ENCODE measurements at places on chromosomes 11 and 22.

- no peak for DNase-seq
Observed at GRCh38 chr22:35307372-35307771, 7.7 kb downstream of the TOM1 start.

DNA sequence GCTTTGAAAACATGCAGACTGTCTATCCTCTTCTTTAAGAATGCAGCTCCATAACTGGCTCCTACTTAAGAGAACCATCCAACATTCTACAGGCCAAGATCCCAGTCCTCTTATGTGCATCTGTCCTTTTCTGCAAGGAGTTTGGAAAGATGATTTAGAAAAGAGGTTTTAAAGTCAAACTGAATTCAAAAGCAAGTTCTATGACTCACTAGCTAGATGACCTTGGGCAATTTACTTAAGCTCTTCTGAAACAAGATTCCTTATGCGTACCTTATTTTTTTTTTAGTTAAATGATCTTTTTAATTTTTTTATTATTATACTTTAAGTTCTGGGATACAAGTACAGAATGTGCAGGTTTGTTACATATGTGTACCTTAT is 29.2 kb downstream of the GUCY1A2 start:
- no peak for DNase-seq

- DNase-seq = peak; percentile 26
Observed at GRCh38 chr11:43868852-43869567, 11.6 kb upstream of the ALKBH3 start.

DNA sequence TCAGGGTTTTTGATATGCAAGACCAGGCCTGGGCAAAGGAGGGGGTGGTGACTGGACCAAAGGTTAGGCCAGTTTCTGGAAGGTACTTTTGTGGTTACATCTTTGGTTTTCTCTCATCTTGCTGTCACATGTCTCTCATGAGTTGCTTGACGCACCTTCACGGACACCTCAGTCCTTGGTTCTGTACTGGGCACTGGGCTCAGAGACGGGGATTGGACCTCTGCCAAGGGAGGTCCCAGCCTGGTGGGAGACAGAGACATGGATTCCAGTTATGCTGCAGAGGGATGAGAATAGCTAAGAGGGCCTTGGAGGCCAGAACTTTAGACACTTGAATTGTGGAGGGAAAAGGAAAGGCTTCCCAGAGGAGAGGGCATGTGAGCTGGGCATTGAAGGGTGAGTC is 1.7 kb downstream of the USP35 start:
- no peak for DNase-seq

DNA sequence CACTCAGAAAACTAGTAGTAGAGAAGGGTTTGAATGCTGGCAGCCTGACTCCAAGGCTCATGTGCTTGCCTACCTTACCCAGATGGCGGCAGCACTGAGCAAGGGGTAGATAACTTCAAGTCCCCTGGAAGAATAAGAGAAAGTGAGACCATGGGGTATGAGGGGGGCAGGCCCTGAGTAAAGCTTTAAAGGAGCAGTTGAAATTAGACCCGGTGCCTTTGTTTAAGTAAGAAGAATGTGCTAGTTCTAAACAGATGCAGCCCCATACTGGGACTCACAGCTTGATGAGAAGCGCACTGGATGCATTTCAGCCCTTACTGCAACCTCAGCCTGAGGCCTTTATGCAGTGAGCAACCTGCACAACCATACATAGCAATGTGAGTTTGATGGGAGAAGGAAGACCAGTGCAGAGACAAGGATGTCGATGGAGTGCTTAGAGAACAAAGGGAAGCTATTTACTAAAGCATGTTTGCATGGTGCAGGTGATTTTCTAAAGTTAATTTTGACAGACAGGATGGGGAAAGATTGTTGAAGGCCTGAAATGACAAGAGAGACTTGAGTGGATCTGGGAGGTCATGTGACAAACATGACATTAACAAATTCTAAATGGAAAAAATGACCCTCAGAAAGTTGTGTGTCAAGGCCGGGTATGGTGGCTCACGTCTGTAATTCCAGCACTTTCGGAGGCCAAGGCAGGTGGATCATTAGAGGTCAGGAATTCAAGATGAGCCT is 27.1 kb upstream of the TMA7B start:
- DNase-seq = peak; percentile 14

DNA sequence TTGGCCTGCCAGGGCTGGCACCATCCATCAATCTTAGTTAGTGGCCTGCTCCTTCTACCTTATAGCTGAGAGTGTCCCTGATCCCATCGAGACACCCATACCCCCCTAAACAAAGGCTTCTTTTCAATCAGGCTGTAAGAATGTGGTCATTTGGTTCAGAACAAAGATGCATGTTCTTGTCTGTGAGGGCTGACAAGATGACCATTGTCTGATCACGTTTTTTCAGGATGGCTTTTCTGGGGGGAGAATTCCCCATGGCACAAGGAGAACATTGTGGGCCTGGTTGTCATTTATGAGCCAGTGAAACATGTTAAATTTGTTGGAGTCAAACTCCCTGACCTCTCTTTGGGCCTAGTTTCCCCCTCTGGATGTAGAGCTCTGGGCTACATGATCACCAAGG is 160.4 kb downstream of the INSC start:
- no peak for DNase-seq

- no peak for DNase-seq
Observed at GRCh38 chr11:4809246-4809645, 5.1 kb upstream of the OR52R1 start.

DNA sequence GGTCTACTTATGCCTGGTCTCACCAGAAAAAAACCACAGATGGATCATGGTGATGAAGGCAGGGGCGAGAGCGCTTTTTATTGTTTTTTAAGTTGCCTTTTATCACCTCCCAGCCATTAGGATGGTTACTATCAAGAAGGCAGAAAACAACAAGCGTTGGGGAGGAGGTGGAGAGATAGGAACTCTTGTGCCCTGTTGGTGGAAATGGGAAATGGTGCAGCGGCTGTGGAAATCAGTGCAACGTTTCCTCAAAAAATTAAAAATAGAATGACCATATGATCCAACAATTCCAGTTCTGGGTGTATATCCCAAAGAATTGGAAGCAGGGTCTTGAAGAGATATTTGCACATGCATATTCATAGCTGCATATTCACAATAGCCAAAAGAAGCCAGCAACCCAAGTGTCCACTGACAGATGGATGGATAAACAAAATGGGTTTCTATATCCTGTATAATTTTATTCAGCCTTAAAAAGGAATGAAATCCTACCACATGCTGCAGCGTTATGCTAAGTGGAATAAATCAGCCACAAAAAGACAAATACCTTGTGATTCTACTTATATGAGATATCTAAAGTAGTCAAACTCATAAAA is 20.5 kb upstream of the ACRV1 start:
- no peak for DNase-seq

GRCh38 chr11:76772783-76773106 is 10.4 kb upstream of the TSKU start:
- DNase-seq = no peak

DNA sequence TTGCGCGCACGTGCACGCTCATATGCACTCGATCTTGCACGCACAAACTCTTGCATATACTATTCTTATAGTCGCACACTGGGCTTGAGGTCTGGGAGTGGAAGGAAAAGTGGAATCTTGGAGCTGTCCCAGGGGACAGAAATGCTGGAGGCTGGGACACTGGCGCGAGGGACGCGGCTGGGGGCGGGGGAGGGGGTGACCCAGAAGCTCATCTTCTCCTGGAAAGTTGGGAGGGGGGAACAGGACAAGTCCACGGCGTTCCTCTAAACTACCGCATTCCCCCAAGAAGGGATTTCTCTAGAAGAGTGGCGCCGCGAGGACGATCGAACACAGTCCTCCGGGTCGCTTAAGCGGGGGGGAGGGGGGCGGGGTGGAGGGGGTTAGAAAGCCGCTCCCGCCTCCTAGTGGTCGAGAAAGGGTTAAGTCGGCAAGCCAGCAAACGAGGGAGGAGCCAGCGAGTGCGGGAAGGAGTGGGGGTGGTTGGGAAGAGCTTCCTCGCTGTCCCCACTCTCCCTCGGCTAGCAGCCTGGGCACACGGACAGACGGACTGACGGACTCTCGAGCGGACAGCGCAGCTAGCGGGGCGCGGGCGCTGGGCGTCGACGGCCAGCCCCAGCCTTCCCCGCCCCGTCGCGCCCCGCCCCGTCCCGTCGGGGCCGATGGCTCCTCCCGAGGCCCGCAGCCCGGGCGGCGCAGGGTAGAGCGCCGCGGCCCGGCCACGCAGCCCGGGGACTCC is at the start of gene RTN4RL2:
RTN4RL2 (plus strand) TSS at position 507 of the 736 bp plus-strand sequence. CDS start 338 bp downstream, outside the sequence.
- DNase-seq = peak; percentile 35

DNA sequence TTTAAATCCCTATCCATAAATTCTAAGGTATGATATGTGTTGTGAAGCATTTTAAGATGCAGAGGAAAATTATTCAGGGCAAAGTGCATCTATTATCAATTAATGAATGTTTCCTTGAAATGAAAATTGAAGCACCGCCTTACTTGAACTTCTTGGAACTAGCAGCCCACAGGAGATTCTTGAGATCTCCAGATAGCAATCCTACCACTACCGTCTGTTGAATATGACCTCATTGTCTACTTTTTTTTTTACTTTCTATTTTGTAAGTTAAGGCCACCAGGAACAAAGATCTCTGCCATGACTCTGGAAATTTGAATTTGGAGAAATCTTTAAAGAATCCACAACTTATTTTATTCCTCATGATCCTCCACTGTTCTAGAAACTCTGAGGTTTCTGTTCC is 808.7 kb downstream of the KCNA4 start:
- DNase-seq = no peak

DNA sequence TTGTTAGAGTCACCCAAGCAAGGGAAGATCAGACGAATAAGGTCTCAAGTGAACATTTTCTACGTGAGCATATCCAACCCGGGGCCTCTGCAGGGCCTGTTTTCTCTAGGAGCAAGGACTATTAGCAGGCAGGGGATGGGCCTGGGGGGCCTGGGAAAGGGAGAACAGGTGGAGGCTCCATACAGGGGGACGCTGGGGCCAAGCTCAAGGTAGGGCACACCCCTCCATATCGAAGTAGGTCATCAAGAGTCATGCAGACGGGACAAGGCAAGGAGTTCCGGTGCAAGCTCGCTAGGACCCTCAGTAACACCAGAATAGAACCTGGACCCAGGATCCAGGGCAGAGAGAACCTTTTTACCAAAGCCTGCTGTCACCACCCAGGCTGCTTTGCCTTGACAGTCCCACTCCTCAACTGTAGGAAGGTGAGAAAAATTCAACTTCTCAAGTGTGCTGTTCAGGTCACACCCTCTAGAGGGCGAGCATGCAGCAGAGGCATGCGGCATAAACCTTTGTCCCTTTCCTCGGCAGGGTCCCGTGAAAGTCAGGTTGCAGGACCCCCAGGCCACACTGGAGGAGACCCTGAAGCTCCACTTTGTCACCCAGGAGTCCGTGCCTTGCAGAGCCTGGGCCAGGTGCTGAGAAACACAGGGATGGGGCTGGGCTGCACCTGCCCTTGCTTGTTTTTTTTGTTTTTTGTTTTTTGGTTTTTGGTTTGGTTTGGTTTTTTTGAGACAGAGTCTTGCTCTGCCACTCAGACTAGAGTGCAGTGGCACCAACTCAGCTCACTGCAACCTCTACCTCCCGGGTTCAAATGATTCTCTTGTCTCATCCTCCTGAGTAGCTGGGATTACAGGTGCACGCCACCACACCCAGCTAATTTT is 8.6 kb upstream of the APOBEC3B start:
- DNase-seq = peak; percentile 56

GRCh38 chr11:65588199-65589054 is 7.2 kb downstream of the KCNK7 start:
- no peak for DNase-seq

DNA sequence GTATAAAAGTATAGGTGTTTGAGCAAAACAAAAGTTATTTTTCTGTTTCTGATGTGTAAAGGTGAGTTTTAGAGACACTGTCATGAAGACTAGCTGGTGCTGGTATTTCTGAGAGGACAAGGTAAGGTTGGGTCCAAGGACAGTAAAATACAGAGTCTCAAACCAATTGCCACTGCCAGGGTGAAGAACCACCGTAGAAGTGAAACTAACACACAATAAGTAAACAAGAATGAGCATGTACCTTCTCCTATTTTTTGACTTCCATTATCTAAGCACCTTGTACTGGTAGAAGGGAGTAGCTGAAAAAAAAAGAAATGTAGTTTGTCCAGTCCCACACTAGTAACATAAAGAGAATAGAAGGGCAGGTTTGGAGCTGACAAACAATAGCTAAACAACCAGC is 117.3 kb downstream of the TTC28 start:
- DNase-seq = no peak

GRCh38 chr22:17797721-17798559 is 23.7 kb upstream of the BID start:
- DNase-seq = no peak

DNA sequence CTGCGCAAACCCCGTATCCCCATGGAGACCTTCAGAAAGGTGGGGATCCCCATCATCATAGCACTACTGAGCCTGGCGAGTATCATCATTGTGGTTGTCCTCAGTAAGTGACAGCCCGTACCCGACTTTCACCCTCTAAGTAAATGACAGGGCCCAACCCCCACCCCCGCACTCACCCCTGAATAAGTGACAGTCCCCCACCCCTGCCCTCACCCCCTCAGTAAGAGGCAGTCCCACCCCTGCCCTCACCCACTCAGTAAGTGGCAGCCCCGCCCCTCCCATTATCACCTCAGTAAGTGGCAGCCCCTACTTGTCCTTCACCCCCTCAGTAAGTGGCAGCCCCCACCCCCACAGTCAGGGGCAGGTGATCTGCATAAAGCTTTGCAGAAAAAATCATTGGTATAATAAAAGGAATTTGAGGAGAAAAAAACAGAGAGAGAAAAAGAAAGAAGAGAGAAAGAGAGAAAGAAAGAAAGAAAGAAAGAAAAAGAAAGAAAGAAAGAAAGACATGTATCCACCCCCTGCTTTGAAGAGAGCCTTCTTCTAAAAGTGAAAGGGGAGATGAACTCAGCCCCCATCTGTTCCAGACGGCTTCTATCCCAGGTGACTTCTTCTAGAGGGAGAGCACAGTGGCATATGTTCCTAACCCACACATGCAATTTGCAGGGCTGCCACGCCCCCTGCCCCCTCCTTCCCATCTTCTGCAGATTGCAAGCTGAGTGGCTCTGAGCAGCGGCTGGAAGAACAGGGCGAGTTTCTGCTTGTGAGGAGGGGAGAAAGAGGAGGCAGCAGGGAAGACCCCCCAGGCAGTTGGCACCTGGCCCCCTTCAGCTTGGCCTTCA is 12.5 kb upstream of the SMIM35 start:
- DNase-seq = peak; percentile 68

- no peak for DNase-seq
Observed at GRCh38 chr22:46739094-46739870, 1.2 kb upstream of the CERK start.

DNA sequence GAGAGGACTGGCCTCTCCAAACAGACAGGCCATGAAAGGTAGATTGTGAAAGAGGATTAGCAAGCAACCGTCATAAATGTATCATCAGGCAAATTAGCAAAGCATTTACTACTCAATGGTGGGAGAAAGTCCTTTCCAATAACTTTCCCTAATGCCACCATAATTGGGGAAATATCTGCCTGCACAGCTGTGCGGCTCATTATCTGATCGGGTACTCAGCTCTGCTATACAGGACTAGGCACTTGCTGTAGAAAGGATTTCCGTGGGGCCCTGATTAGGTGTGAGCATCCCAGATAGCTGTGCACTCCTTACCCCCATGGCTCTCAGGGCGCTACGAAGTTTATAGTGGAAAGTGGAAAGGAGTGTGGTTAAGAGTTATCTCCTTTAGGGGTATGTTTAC is 309.7 kb upstream of the PLET1 start:
- DNase-seq = no peak

- DNase-seq = no peak
Observed at GRCh38 chr11:12543596-12544415, 130.4 kb upstream of the TEAD1 start.

- no peak for DNase-seq
Observed at GRCh38 chr11:20048246-20048645, 112.0 kb downstream of the DBX1 start.

Measured in NCI-H1436 (cell line).